ENCODE measurements at places on chromosomes 6 and 20.

DNA sequence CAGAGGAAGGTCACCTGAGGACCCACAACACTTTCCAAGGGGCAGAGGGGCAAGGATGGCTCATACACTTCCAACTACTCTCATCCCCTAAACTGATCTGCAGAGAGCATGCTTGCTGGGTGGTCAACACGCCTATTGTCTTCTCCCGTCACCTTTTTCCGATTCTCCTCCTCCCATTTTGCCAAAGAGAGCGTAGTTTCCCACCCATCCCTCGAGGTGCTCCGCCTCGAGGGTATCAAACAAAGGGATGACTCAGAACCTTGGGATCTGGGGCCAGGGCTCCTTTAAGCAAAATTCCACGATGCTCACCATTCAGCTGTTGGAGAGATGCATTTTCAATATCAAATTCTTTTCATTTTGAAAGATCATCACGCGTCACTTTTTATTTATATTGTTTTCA, 507.5 kb upstream of the SULF2 start:
- no peak for DNase-seq

GRCh38 chr6:152004036-152004566, 196.6 kb downstream of the ESR1 start:
- DNase-seq = no peak

- DNase-seq = no peak
Observed at GRCh38 chr6:136066005-136066404, 184.1 kb downstream of the MTFR2 start.

GRCh38 chr6:113879186-113880096, 22.3 kb downstream of the MARCKS start:
- no peak for DNase-seq

DNA sequence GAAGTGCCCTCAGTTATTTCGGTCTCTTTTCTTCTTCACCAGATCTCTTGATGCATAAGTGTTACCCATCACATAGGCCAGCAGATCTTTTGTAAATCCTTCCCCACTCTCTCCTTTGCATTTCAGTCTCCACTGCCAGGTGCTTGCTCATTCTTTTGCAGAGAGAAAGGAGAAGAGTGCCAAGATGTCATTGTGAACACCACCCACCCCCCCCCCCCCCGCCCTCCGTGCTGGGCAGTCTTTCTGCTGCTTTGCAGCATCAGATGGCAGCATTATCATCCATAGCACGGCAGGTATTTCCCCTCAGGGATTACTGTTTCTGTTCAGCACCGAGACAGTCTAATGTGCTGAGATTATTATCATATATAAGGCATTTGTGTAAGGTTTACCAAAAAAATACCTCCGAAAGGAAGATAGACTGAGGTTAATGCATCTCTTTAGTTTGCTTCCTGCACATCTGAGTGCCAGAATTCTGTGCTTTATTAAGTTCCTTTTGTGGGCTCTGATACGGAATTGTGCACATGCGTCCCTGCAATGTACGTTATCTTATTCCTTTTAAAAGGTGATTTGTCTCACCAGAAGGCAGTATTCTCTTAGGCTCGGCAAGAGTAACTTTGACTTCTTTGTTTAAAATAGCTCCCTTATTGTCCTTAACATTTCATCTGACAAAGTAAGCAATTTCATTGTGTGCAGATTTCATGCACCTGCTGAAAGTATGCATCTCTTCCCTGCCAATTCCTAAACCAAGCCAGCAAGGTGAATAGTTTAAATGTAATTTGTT, 128.8 kb downstream of the PHACTR1 start:
- DNase-seq = no peak

GRCh38 chr6:3765415-3765814, 13.9 kb upstream of the PXDC1 start:
- DNase-seq = no peak

DNA sequence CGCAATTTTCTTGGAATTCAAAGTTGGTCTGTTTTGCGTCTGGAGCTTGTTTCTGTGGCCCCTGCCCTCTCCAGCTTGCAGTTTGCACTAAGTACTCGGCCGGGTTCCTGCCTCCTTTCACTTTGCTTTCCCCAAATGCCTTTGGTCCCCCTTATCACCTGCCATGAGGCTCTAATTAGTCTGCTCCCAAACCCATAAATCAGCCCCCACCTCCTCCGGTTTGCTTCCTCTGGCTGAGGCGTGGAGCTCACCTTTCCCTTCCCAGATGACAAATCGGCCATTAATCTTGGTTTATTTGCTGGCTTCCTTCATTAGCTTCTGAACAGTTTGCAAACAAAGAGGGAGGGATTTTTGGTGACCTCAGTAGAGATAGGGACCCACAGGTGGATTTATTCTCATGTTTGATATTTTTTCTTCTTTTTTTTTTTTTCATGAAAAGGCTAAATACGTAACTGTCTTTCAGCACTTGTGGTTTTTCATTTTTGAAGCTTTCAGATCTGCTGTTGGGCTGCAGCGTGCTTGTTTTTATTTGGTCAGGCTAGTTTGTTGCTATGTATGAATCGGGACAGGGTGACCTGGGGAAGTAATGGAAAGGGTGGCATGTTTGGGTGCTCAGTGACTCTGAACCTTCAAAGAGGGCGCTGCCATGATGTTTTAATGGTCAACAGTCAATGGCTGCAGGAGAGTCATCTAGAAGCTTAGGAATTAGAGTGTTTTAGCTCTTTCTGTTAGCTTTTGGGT, 121.7 kb upstream of the JAG1 start:
- no peak for DNase-seq

DNA sequence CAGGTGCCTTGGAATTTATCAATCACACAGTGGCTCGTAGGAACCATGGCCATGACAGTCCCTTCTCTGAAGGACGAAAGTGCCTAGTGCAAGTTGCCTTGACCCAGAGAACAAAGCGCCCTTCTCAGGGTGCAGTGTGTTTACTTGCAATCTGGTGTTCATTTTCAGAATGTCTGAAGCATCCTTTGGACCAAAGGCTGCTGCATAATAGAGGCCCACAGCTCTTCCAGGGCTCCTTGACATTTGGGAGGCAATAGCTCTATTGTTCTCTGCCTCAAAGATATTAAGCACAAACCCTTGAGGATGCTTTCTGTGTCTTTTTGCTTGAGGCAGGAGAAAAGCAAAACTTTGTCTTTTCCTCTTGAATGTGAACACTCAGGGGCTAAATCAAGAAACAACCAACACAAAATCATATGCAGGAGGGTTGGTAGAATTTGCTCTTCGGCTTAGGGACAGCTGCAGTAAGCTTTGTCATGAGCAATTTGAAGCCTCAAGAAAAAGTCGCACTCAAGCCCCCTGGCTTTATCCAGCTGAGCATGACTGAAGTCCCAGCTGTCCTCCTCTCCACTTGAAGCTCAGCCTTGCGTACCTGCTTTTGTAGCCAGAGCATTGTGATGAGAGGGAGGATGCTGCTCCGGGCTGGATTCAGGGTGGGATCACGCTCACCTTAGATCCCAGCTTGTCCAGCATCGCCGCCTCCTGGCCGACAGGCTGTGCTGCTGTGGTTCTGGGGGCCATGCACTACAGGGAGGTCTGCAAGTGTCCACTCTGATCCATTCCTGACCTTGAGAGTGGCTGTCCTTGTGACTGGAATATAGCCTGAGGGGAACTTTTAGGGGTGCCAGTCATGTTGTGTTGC, 495.4 kb downstream of the CDH26 start:
- DNase-seq = no peak

DNA sequence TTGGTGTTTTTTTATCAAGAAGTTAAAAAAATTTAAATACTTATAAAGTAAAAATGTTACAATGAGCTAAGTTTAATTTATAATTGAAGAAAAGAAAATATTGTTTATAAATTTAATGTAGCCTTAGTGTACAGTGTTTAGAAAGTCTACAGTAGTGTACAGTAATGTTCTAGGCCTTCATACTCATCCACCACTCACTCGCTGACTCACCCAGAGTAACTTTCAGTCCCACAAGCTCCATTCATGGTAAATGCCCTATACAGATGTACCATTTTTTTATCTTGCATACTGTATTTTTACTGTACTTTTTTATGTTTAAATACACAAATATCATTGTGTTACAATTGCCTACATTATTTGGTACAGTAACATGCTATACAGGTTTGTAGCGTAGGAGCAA, 26.0 kb downstream of the HTR1E start:
- no peak for DNase-seq

GRCh38 chr6:5827056-5827904, 179.4 kb downstream of the NRN1 start:
- DNase-seq = no peak

DNA sequence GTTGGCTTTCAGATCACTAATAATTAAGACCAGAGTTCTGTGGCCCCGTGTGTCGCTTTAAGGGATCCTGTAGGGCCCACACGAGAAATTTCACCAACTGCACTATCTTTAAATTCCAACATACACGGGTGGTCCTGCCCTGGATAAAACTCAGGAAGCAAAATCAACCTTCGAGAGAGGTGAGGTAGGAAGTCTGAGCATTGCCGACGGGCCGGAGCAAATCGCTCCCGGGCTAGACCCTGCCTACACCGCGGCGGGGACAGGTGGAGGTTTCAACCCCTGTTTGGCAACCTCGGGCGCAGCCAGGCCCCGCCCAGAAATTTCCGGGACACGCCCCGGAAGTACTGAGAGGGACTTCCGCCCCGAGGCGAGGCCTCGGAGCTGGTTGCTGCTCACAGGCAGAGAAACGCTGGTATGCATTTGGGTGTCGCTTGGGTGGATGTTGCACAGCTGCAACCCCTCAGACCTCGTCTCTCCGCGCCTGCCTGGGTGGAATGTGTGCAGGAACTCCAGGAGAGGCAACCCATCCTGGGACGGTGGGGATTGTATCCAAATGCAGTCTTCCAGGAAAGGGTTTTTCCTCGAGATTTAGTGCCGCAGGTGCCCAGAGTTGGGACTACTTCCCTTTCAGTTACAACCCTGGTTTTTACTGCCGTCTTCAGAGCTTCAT, 19.9 kb downstream of the ZKSCAN8 start:
- peak; percentile 61 for DNase-seq

DNA sequence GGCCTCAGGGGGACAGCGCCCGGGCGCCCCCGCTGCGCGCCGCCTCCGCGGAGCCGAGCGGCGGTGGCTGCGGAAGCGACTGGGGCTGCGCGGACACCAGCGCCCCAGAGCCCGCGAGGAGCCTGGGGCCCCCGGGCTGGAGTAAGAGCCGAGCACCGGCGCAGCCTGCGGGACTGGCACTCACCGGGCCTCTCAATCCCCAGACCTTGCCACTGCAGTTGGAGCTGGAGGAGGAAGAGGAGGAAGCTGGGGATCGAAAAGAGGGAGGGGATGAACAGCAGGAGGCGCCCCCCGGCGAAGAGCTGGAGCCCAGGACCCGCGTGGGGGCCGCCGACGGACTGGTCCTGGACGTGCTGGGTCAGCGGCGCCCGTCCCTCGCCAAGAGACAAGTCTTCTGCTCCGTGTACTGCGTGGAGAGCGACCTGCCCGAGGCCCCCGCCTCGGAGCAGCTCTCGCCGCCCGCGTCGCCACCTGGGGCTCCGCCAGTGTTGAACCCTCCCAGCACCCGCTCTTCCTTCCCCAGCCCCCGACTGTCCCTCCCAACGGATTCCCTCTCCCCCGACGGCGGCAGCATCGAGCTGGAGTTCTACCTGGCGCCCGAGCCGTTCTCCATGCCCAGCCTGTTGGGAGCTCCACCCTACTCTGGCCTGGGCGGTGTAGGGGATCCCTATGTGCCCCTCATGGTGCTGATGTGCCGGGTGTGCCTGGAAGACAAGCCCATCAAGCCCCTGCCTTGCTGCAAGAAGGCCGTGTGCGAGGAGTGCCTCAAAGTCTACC, 590 bp downstream of the RNF217 start:
- no peak for DNase-seq

DNA sequence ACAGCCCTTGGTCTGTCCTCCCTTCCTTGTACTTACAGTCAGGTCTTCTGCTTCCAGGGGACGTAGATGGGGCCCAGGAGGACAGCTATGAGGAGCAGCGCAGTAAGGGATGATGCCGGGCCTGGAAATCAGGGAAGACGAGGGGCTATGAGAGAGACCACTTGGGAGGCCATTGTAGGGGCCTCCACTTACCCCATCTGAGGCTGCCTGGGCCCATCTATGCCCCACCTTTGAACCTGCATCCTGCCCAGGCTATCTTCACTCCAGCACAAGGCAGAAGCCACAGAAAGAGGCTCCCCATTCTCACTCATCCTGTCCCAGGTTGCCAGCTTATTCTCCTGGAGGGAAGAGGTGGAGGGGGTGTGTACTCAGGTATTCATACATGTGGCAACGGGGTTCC, 10.4 kb upstream of the SIRPB1 start:
- DNase-seq = no peak

GRCh38 chr6:3557336-3557735, 100.5 kb upstream of the SLC22A23 start:
- no peak for DNase-seq

- DNase-seq = no peak
Observed at GRCh38 chr20:36854348-36855240, 21.3 kb upstream of the TLDC2 start.

GRCh38 chr20:4136967-4137334, 121.6 kb upstream of the RNF24 start:
- DNase-seq = no peak

- DNase-seq = no peak
Observed at GRCh38 chr6:52575502-52575892, 1.4 kb downstream of the TRAM2 start.

- DNase-seq = no peak
Observed at GRCh38 chr6:106256201-106256968, 69.2 kb downstream of the ATG5 start.

DNA sequence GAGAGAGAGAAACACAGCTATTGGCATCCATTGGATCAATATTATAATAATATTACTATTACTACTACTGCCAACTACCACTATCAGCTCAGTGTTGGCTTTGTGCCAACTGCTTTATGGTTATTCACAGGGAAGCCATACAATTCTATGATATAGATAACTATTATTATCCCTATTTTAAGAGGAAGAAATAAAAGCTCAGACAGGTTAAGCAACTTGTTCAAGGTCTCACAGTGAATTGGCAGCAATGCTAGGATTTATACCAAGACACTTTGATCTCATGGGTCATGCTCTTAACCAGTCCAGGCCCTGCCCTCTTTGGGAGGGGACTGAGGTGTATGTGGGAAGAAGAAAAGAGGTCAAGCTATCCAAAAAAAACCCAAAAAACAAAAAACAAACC, 82.0 kb upstream of the TRAF3IP2 start:
- DNase-seq = no peak

DNA sequence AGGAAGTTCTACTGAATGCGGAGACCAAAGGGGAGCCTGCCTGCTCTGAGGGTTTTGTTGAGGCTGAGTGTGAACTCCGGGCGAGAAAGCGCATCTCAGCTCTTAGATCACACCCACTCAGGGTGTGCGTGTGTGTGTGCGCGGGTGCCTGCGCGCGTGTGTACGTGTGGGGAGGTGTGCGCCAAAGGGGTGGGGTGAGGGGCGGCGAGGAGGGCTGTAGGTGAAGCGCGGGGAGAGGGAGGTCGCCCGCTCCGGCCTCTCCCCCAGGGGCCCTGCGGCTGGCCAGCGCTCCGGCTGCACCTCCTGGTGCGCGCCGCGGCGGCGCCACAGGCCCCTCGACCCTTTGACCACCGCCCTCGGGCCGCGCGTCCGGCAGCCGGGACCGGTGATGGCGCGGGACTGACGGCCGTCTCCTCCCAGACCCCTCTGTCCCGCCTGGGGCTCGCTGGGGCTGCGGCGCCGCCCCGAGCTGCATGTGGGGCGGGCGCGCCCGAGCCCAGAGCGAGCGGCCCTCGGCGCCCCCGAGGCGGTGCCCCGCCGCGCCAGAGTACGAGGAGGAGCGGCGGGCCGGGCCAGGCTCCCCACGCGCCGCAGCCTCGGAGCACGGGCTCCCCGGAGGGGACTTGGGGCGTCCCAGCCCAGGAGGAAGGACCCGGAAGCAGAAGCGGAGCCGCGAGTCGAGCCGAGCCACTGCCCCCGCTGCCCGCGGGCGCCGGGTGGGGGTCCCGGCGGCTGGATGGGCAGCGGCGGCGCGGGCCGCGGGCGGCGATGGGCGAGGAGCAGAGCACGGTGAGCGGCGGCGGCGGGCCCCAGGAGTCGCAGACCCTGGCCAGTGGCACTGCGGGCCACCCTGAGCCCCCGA, at the start of gene RNF217:
RNF217 (plus strand) TSS at position 661 of the 862 bp plus-strand sequence; CDS start at position 769, 108 bp downstream.
- DNase-seq = no peak

Data from central memory CD8-positive, alpha-beta T cell (primary cell).